WERI-Rb-1 (cell line): ENCODE measurements at places on chromosomes 16 and 17.

DNA sequence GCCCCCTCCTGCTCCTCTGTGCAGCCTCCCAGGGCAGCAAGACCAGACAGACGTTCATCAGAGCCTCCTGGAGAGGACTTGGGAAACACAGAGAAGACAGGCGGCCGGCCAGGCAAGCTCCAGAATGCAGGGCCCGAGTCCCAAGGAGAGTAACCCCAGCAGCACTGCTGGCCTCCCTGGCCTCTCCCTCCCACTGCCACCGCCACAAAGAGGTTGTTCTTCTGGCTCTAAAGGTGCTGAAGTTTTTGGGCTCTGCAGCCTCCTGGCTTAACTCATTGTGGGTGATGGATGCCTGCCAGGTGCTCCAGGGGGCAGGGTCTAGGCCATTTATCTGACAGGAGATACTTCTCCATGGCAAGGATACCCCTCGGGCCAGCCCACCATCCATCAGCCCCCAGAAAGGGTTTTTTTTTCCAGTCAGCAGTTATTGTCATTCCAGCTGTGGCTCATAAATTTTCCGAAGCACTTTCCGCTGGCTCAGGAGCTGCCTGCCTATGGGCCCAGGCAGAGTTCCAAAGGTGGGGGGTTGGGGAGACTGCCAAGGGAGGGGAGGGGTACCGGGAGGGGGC, 32.0 kb upstream of the MRPS23 start:
- no peak for DNase-seq

GRCh38 chr17:34562387-34562786, 17.0 kb upstream of the TMEM132E start:
- DNase-seq: no peak

- DNase-seq: no peak
These were observed 12.5 kb upstream of the PRPSAP1 start for GRCh38 chr17:76366247-76366646.

DNA sequence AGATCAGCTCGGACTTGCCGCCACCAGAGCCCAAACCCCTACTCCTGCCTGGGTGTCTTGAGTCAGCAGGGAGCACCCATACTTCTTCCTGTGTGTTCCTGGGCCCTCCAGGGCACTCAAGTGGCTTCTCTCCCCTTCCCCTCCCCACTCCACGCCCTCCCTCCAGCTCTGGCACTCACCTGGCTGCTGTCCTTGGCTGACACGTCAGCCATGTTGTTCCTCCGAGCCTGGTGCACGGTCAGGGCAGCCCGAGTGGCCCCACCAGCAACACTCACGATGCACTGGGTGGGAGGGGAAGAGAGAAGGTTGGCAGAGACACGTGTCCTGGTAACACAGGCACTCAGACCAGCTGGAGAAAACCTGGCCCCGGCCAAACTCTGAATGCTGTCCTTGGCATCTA, 11.5 kb downstream of the RUSF1 start:
- DNase-seq: no peak

GRCh38 chr17:67200727-67201301, 44.2 kb downstream of the HELZ start:
- no peak for DNase-seq

DNA sequence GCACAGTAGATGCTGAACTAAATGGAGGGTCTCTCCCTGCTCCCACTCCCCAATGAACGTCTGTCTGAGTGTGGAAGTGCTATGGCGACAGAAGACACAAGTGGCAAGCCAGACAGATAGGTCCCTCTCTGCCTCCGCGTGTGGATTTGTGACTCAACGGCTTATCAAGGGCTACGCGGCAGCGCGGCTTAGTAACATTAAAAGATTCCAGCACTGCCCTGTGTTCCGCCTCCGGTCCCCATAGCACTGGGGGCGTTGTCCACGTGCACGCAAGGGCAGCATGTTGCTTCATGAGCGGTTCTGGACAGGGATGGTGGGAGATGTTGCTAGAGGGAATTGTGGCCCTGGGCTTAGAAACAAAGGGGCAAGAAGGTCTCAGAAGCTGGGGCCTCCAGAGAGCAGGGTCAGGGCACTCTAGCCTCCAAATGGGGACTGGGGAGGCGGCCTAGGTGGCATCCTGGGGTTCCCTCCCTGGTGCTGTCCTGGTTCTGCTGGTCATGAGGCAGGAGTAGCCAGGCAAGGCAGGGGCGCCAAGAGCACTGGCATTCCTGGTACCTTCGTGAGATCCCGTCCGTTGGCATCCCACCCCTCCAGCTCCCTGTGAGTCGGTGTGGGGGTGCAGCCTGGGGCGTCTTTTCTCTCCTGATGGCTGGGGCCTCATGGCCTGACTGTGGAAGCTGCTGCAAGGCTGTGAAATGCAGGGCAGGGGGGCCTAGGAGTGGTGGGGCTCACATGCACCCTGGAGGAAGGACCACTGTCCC, 9.1 kb downstream of the CRHR1 start:
- DNase-seq: peak; percentile 41

GRCh38 chr16:87192452-87193073, 124.6 kb downstream of the C16orf95 start:
- DNase-seq: no peak

DNA sequence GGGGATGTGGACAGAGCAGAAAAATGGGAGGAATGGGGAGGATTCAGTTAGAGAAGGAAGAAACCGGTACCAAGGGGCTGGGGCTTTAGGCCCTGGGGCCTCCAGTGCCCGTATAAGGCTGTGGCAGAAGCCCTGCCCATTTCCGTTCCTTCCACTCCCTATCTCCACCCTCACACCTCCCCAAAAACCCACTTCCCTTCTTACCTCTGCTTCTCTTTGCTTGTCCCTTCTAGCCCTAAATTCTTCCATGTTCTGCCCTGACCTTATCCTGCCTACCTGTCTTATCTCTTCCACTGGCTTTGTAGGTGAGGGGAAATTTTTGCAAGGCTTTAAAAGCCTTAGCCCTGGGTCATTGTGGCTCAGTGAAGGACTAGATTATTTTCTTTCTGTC, 4.1 kb downstream of the RNF167 start:
- no peak for DNase-seq

DNA sequence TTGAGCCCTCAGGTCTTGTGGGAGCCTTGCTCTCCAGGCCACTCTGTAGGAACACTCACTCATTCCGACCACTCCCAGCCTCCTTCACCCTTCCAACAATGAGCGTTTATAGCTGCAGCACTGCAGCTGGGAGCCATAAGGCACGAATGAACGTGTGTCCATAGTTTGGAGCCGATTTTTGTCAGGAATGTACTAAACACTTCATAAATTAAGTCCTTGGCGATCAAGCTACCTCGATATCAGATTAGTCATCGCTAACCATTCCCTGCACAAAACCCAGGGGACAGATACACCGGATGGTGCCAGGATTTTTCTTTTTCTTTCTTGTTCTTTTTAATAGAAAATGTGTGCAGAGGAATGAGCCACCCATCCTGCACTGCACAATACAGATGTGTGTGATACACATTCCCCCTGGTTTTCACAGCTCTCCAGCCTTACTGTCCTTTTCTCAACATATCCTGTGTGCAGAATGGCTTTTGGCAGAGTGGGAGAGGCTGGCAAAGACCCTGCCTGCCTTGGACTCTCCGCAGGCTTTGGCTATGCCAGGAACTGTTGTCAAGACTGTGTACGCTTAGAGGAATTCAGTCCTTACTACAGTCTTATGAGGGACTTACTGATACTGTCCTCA, 68.4 kb upstream of the ELAC2 start:
- no peak for DNase-seq

DNA sequence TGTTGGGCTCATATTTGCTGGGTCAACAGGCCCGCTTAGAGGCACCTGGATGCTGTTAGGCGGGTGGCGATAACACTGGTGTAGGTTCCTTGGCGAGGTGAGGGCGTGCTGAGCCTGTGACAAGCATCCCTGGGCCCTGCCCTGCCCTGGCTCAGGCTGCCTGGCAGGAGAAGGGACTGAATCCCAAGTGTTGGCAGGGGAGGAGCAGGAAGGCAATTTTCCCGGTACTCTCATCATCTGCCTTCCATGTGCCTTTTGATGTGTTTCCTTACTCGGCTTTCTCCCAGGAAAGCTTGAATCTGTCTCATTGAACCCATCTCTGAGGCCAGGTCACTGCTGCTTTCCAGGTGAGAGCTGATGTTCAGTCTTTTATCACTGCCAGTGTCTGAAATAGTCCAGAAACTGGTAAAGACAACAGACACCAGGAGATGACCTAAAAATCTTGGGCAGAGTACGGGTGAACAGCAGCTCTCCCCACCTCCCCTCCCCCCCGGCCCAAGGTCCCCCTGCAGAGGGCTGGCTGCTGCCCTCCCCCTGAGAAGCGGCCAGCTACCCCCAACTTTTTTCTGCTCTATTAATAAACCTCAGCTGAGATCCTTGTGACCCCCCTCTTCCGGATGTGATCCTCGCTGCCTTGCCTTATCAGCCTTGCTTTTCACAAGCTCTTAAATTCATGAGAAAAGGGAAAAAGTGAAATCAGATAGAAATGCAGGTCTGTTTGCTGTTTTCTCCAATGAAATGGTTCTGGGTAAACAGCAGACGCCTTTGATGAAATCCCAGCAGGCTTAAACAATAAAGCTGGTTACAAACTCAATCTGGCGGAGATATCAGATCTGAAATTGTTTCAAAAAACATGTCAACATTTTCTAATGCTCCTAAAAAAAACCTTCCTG, 29.0 kb downstream of the RTN4RL1 start:
- no peak for DNase-seq

DNA sequence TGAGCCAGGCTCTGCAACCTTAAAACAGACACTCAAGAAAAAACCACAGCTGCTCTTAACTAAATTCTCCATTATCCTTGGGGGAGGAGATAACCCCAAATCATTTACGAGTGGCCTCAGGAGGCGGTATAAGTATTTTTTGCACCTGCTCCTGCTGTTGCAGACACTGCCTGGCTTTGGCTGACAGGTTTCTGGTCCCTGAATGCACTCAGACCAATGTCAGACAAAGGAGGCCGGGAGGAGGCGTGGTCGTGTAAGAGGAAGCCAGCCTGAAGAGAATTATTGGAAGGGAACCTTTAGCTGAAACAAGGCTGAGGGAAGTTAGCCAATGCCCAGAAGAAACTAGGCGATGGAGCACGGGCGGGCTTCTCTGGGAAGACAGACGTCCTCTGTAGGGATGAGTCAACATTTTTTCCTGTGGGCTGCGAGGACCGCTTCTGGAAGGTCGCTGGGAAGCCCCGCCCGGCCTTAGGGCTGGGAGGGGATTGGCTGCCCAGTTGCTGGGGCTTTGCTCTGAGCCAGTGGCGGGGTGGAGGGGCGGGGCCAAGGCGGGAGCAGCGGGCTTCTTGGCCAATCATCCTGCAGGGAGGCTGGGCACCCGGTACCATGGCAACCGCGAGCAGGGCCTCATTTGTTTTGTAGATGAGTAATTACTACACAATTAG, 82.3 kb downstream of the CCDC182 start:
- peak; percentile 96 for DNase-seq

DNA sequence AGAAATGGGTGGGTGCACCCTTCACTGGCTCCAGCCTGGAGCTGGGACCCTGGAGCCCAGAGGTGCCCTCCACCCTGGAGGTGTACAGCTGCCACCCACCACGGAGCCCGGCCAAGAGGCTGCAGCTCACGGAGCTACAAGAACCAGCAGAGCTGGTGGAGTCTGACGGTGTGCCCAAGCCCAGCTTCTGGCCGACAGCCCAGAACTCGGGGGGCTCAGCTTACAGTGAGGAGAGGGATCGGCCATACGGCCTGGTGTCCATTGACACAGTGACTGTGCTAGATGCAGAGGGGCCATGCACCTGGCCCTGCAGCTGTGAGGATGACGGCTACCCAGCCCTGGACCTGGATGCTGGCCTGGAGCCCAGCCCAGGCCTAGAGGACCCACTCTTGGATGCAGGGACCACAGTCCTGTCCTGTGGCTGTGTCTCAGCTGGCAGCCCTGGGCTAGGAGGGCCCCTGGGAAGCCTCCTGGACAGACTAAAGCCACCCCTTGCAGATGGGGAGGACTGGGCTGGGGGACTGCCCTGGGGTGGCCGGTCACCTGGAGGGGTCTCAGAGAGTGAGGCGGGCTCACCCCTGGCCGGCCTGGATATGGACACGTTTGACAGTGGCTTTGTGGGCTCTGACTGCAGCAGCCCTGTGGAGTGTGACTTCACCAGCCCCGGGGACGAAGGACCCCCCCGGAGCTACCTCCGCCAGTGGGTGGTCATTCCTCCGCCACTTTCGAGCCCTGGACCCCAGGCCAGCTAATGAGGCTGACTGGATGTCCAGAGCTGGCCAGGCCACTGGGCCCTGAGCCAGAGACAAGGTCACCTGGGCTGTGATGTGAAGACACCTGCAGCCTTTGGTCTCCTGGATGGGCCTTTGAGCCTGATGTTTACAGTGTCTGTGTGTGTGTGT, 46.8 kb downstream of the IL21R start:
- no peak for DNase-seq

- no peak for DNase-seq
These were observed 55.7 kb downstream of the LYRM1 start for GRCh38 chr16:20956319-20956718.

GRCh38 chr16:83728492-83728891, 79.3 kb upstream of the HSBP1 start:
- DNase-seq: no peak

- DNase-seq: no peak
These were observed 6.7 kb downstream of the CEP295NL start for GRCh38 chr17:78896091-78896833.

DNA sequence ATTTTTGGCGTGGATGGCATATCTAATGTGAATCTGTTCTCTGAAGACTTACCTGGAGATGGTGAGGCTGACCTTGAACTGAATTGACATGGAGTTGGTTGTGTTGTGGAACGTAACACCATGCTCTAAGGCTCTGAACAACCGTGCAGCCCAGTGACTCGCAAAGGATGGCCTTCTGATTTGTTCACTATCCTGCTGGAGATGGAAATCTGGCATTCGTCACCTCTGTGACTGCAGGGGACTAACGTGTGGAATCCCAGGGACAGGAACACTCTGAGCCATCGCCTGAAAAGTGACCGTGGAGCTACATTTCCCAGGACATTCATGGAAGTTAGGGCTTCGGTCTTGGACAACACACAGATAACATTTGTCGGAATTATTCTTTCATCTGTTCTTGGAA, 61.1 kb downstream of the BANP start:
- DNase-seq: no peak

- no peak for DNase-seq
These were observed 72.0 kb downstream of the STXBP4 start for GRCh38 chr17:55040611-55041010.

DNA sequence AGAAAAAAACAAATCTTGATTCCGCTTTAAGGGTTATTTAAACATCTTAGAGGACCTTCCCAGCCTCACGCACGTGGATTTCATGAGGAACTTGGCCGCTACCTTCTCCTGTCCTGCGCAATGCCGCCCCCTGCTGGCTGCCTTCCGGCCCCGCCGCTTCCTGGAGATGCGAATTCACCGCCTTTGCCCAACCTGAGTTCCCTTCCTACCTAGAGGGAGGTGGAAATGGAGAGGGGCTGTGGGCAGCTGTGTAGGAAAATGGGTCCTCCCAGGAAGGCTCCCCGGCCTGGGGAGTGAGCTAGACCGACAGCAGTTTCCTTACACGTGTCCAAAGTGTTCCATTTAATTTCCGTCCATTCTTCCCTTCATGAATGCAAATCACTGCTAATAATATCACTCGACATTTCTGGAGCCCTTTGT, 1.0 kb upstream of the ABCC12 start:
- DNase-seq: peak; percentile 76

GRCh38 chr17:44906763-44907728, 7.8 kb upstream of the EFTUD2 start:
- no peak for DNase-seq
